Progenitor cell of endocrine pancreas (in vitro differentiated cells): ENCODE measurements at places on chromosomes 3 and 15. TPM values are rescaled to one million over a fixed set of nuclear protein-coding genes. Genes with fewer than 3 reads are reported as not detected.
A peak's percentile ranks its signal among the peaks of the same experiment; 100 is the strongest.

- H3K27ac ChIP-seq, result no peak overlapping the region
- peaks cover 2% of the 10 kb centered on the region for H3K36me3 ChIP-seq
- no peaks in the 10 kb centered on the region for H3K27me3 ChIP-seq
- no peak for DNase-seq
- H3K4me3 ChIP-seq, result no peak overlapping the region
These were observed 1209.3 kb downstream of the NSUN3 start for GRCh38 chr3:95272166-95272565.

GRCh38 chr15:38687775-38688495, 123.3 kb upstream of the RASGRP1 start:
- no peak overlapping the region for H3K27ac ChIP-seq
- peaks cover 20% of the 10 kb centered on the region for H3K27me3 ChIP-seq
- H3K36me3 ChIP-seq, result no peaks in the 10 kb centered on the region
- H3K4me1 ChIP-seq, result peaks cover 4% of the 10 kb centered on the region
- no peak for DNase-seq

GRCh38 chr15:63497642-63498467, 6.5 kb upstream of the USP3 start:
- no peak overlapping the region for H3K27ac ChIP-seq
- H3K4me1 ChIP-seq, result peaks cover 20% of the 10 kb centered on the region
- H3K36me3 ChIP-seq, result no peaks in the 10 kb centered on the region
- H3K27me3 ChIP-seq, result peaks cover 24% of the 10 kb centered on the region
- DNase-seq, result no peak
- H3K4me3 ChIP-seq, result no peak overlapping the region

DNA sequence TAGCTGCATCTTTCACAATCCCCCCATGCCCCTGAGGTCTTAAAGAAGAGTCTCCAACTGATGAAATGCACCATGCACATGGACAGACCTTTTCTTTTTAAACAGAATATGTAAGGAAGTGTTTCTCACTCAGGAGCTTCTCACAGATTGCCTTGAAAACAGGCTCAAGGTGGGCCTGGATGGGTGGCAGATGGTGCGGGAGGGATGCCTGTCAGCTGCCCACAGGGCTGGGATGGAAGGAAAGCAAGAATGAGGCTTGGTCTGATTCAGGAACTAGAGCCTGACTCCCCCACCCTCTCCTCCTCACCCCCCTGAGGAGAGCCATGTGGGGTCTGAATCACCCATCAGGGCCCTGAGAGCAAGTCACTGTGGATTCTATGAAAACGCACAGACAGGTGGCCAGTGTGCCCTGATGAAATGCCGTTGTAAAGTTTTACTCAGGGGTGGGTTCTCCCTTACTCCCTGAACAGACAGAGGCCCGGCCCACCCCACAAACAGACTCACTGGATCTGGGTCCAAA, 67.2 kb downstream of the UMPS start:
- peaks cover 10% of the 10 kb centered on the region for H3K36me3 ChIP-seq
- H3K4me3 ChIP-seq, result no peak overlapping the region
- H3K27ac ChIP-seq, result no peak overlapping the region
- no peaks in the 10 kb centered on the region for H3K27me3 ChIP-seq
- DNase-seq, result no peak

- H3K27ac ChIP-seq, result no peak overlapping the region
- no peaks in the 10 kb centered on the region for H3K27me3 ChIP-seq
- H3K4me1 ChIP-seq, result peaks cover 25% of the 10 kb centered on the region
- DNase-seq, result no peak
These were observed 172.6 kb downstream of the RBMS3 start for GRCh38 chr3:29453284-29454001.

DNA sequence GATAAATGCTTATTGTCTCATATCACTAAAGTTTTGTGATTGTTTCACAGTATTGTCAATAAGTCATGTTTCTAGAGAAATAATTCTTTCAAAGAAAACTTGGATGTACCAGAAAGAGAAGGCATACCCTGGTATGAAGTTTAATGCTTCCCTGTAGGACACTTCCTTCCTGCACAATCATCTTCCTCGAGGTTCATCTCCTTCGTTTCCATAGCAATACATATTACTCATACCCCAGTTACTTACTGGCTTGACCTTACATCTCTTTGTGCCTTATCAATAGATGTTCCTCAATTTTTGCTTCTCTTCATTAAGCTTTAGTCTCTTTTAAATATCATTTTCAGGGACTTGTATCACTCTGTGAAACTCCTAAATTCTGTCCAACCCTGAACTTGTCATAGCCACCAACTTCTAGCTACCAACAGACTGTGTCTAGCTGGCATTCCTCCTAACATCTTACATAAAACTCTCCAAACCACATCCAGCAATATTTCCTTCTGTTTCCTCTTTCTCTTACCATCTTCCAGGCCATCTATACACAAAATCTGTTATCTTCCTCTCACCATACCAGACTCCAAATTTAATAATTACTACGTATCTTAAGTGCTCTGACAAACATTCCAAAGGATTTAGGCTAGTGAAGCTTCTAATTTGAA, 134.3 kb downstream of the GADL1 start:
- H3K36me3 ChIP-seq, result no peaks in the 10 kb centered on the region
- DNase-seq, result no peak
- peaks cover 12% of the 10 kb centered on the region for H3K4me1 ChIP-seq
- H3K4me3 ChIP-seq, result no peak overlapping the region

GRCh38 chr3:120864541-120864940, 43.5 kb upstream of the STXBP5L start:
- H3K4me3 ChIP-seq, result peak overlapping the region; percentile 51
- H3K27me3 ChIP-seq, result no peaks in the 10 kb centered on the region

DNA sequence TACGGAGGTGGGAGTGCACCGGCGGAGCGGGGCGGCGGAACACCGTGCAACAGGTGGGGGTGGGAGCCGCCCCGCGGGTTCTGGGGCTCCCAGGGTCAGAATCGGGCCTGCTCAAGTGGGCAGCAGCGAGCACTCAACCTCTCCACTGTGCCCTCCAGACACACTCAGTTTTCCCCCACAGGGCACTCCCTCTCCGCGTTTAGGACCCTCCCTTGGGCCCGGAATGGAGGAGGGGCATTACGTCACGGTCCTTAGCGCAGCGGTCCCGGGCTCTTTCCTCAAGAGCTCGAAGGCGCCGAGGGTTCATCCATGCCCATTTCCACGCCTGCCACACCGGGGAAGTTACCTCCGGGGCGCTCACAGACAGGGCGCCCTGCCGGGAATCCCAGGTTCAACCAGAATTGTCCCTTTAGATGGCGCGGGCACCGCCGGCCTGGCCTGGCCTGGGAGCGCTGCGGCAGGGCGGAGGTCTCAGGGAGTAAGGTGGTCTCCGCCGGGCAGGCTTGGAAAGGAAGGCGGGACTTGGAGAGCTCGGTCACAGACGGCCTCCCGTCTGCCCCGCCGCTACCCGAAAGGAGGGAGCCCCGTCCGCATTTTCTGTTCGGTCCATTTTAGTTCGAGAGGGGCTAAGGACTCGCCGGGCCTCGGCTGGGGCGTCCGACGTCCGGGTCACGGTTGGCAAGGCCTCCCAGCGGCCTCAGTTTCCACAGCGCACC, 5.1 kb downstream of the RNU6-1 start:
- peak overlapping the region; percentile 68 for H3K4me3 ChIP-seq
- H3K27me3 ChIP-seq, result peaks cover 86% of the 10 kb centered on the region
- peaks cover 18% of the 10 kb centered on the region for H3K4me1 ChIP-seq
- no peak for DNase-seq
- no peaks in the 10 kb centered on the region for H3K36me3 ChIP-seq
- no peak overlapping the region for H3K27ac ChIP-seq

GRCh38 chr15:84594617-84595290, 6.1 kb upstream of the ZSCAN2 start:
- DNase-seq, result no peak
- H3K36me3 ChIP-seq, result no peaks in the 10 kb centered on the region
- no peak overlapping the region for H3K27ac ChIP-seq
- peaks cover 11% of the 10 kb centered on the region for H3K27me3 ChIP-seq

DNA sequence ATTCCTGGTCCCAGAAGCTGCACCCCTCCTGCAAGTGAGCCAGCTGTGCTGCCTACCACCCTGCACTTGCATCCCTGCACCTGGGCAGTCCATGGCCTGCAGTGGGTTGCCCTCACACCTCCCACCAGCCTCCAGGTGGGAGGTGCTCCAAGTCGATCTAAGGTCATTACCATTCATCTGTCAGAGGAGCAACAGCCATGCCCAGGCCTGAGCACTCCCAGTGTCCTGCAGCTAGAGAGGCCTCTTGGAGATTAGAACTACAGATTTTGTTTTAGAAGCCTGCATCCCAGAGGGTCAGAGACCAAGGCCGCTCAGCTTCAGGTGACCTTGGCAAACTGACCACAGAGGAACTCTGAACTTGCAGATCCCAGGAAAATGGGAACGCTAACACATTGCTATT, 9.0 kb upstream of the ZXDC start:
- no peaks in the 10 kb centered on the region for H3K4me1 ChIP-seq
- peaks cover 12% of the 10 kb centered on the region for H3K27me3 ChIP-seq
- no peak overlapping the region for H3K4me3 ChIP-seq
- H3K36me3 ChIP-seq, result no peaks in the 10 kb centered on the region
- no peak for DNase-seq

DNA sequence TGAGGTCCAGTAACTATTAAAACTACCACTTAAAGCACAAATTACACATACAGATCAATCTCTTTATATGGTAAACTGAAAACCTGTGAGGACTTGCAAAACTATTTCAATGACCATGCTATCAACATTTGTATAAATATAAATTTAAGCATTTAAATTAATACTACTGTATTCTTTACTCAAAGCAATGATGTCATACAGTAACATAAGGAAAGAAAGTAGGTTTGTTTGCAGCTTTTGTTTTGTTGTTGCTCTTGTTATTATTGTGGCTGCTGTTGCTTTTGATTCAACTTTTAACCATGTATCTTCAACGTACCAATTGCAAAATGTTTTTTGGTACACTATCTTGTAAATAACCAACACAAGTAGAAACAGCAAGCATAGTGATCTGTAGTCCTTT, 22.0 kb downstream of the CBLB start:
- H3K4me1 ChIP-seq, result peaks cover 27% of the 10 kb centered on the region
- H3K27ac ChIP-seq, result peak overlapping the region; percentile 29
- DNase-seq, result no peak
- H3K4me3 ChIP-seq, result no peak overlapping the region
- H3K36me3 ChIP-seq, result peaks cover 12% of the 10 kb centered on the region
- no peaks in the 10 kb centered on the region for H3K27me3 ChIP-seq

DNA sequence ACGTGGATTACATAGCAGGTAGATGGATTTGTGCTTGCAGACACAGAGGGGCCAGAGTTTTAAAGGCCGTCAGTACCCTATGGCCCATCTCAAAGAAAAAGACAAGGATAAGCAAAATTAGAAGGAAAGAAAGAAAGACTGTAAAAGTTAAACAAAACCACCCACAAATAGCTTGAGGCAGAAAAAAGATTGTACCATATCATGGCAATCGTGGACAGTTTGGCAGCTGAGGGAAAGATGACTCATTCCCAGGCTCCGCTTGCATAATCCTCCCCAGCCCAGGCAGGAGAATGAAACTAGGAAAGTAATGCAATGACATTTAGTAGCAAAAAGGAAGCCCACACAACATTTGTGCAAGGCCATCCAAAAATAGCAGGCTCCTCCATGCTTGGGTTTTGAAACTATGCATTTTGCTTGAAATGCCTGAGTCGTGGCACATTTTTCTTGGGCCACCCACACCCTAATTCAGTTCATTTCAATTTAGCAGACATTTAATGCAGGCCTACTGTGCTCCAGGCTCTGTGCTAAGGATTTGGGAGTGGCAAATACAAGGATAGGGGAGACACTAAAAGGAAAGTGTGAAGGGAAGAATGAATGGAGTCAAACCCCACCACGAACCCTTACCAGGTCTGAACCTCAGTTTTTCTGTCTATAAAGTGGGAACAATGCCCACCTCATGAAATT, 40.9 kb upstream of the SMAD3 start:
- no peaks in the 10 kb centered on the region for H3K36me3 ChIP-seq
- no peak overlapping the region for H3K27ac ChIP-seq
- DNase-seq, result no peak
- H3K4me1 ChIP-seq, result peaks cover 2% of the 10 kb centered on the region
- no peak overlapping the region for H3K4me3 ChIP-seq

DNA sequence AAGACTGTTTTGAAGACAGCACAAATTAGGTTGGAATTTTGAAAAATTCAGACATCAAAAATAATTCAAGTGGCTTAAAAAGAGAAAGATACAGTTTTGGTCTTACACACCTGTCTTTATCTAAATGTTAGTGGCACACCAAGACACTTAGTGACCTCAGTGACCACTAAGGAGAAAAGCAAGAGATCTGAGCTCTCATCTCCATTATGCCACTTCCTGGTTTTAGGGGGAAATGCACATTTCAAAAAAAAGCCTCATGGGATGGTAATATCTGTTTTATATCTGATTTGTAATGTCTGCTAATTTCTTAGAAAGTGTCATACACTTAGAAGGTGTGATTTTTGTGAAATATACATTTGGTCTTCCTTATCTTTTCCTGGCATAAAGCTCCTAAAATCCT, 16.4 kb downstream of the IL12A start:
- H3K27me3 ChIP-seq, result peaks cover 19% of the 10 kb centered on the region
- peaks cover 3% of the 10 kb centered on the region for H3K4me1 ChIP-seq
- no peak overlapping the region for H3K4me3 ChIP-seq
- H3K27ac ChIP-seq, result no peak overlapping the region

GRCh38 chr3:131361464-131362421, 19.8 kb upstream of the NUDT16 start:
- H3K4me3 ChIP-seq, result peak overlapping the region; percentile 89
- DNase-seq, result peak; percentile 83
- peaks cover 5% of the 10 kb centered on the region for H3K36me3 ChIP-seq
- H3K4me1 ChIP-seq, result peaks cover 9% of the 10 kb centered on the region
- peak overlapping the region; percentile 97 for H3K27ac ChIP-seq

- no peaks in the 10 kb centered on the region for H3K4me1 ChIP-seq
- no peak overlapping the region for H3K27ac ChIP-seq
- H3K4me3 ChIP-seq, result no peak overlapping the region
- DNase-seq, result no peak
- peaks cover 37% of the 10 kb centered on the region for H3K27me3 ChIP-seq
These were observed 2.1 kb downstream of the ZDHHC19 start for GRCh38 chr3:196208942-196209695.

GRCh38 chr3:86969500-86970189, 21.3 kb downstream of the VGLL3 start:
- no peaks in the 10 kb centered on the region for H3K4me1 ChIP-seq
- no peak overlapping the region for H3K27ac ChIP-seq
- no peaks in the 10 kb centered on the region for H3K27me3 ChIP-seq
- no peak overlapping the region for H3K4me3 ChIP-seq
- H3K36me3 ChIP-seq, result no peaks in the 10 kb centered on the region

GRCh38 chr3:81886081-81886480, 124.6 kb upstream of the GBE1 start:
- no peak for DNase-seq
- no peak overlapping the region for H3K4me3 ChIP-seq
- H3K36me3 ChIP-seq, result no peaks in the 10 kb centered on the region
- no peak overlapping the region for H3K27ac ChIP-seq
- H3K4me1 ChIP-seq, result peaks cover 4% of the 10 kb centered on the region

The C3orf62 gene
- total RNA-seq, result 14.8 and 15.1 TPM in 2 replicates

The THSD4 gene
- 6.7 and 6.8 TPM in 2 replicates for total RNA-seq

The EOGT gene
- total RNA-seq, result 15.5 and 17.5 TPM in 2 replicates

The SERPINI2 gene
- 1.8 and 2.0 TPM in 2 replicates for total RNA-seq

The C3orf22 gene
- 0.26 and 0.44 TPM in 2 replicates for total RNA-seq

The TPRA1 gene
- total RNA-seq, result 24.4 and 25.1 TPM in 2 replicates

The SERINC4 gene
- 0.33 and 0.36 TPM in 2 replicates for total RNA-seq

The PIK3CB gene
- 18.3 and 23.7 TPM in 2 replicates for total RNA-seq

The PPCDC gene
- 16.5 and 18.0 TPM in 2 replicates for total RNA-seq

The PLA2G4E gene
- total RNA-seq, result 0.09 TPM in 1 of 2 replicates, not detected in the other

The GOLGA6D gene
- 0.13 TPM in 1 of 2 replicates, not detected in the other for total RNA-seq

The ZSCAN2 gene
- 44.6 and 46.7 TPM in 2 replicates for total RNA-seq
